PC-3 (cell line): ENCODE measurements at places on chromosomes 6 and 20. TPM values are rescaled to one million over a fixed set of nuclear protein-coding genes. Genes with fewer than 3 reads are reported as not detected.

SIRPD gene
- total RNA-seq = 0.18 and 0.23 TPM in 2 replicates

RAET1E gene
- 0.40 and 1.7 TPM in 2 replicates for total RNA-seq

SERAC1 gene
- 3.9 and 5.0 TPM in 2 replicates for total RNA-seq

ZHX3 gene
- 14.0 and 16.2 TPM in 2 replicates for total RNA-seq

KLC4 gene
- 17.5 and 18.5 TPM in 2 replicates for total RNA-seq

GABBR1 gene
- 5.5 and 7.0 TPM in 2 replicates for total RNA-seq

SLC35F1 gene
- total RNA-seq = not detected in 2 replicates

BPIFB2 gene
- not detected in 2 replicates for total RNA-seq

SCUBE3 gene
- total RNA-seq = 1.5 and 2.4 TPM in 2 replicates

CD24 gene
- total RNA-seq = 117 and 125 TPM in 2 replicates

PEX6 gene
- total RNA-seq = 35.9 and 40.8 TPM in 2 replicates

CTCFL gene
- total RNA-seq = not detected in 2 replicates

SH3BGRL2 gene
- total RNA-seq = 3.7 and 3.8 TPM in 2 replicates

TRAPPC3L gene
- total RNA-seq = not detected in 2 replicates

GSTA1 gene
- not detected in 2 replicates for total RNA-seq

RSPO3 gene
- not detected in 2 replicates for total RNA-seq

RPN2 gene
- total RNA-seq = 257 and 274 TPM in 2 replicates

RHAG gene
- not detected in 2 replicates for total RNA-seq

VGLL2 gene
- total RNA-seq = not detected in 2 replicates

SYTL3 gene
- 1.7 and 1.8 TPM in 2 replicates for total RNA-seq

KHDC1L gene
- 0.80 and 2.4 TPM in 2 replicates for total RNA-seq

PDYN gene
- not detected in 2 replicates for total RNA-seq

RNF182 gene
- total RNA-seq = 20.2 and 24.7 TPM in 2 replicates

ATP5F1E gene
- total RNA-seq = 47.1 and 58.5 TPM in 2 replicates

PCSK2 gene
- not detected in 2 replicates for total RNA-seq

GSTA3 gene
- not detected in 2 replicates for total RNA-seq

BPIFB4 gene
- not detected in 2 replicates for total RNA-seq

TCP11 gene
- 1.3 and 1.7 TPM in 2 replicates for total RNA-seq

C6orf52 gene
- 0.80 TPM in 1 of 2 replicates, not detected in the other for total RNA-seq

BMP2 gene
- total RNA-seq = 0.40 and 0.73 TPM in 2 replicates

SMOC2 gene
- total RNA-seq = not detected in 2 replicates

ZC3H12D gene
- not detected in 2 replicates for total RNA-seq

HLA-DOA gene
- total RNA-seq = not detected in 2 replicates

FBXO30 gene
- total RNA-seq = 2.5 and 3.1 TPM in 2 replicates

OSBPL2 gene
- total RNA-seq = 32.5 and 39.7 TPM in 2 replicates

NHLRC1 gene
- 0.81 and 1.3 TPM in 2 replicates for total RNA-seq

RSPH4A gene
- total RNA-seq = 0.04 TPM in 1 of 2 replicates, not detected in the other

TEAD3 gene
- 9.2 and 15.4 TPM in 2 replicates for total RNA-seq

FRS3 gene
- 3.9 and 4.3 TPM in 2 replicates for total RNA-seq

THBS2 gene
- 0.52 TPM in 1 of 2 replicates, not detected in the other for total RNA-seq

CALHM5 gene
- not detected in 2 replicates for total RNA-seq

HCRTR2 gene
- not detected in 2 replicates for total RNA-seq

IRAK1BP1 gene
- total RNA-seq = 1.8 and 3.4 TPM in 2 replicates

MPC1 gene
- total RNA-seq = 10.0 and 26.7 TPM in 2 replicates

ASIP gene
- not detected in 2 replicates for total RNA-seq

UTRN gene
- 49.0 and 58.3 TPM in 2 replicates for total RNA-seq

MYL9 gene
- 10.8 and 12.0 TPM in 2 replicates for total RNA-seq

CDH4 gene
- total RNA-seq = not detected in 2 replicates

NOX3 gene
- not detected in 2 replicates for total RNA-seq

CYP39A1 gene
- total RNA-seq = 0.66 and 1.2 TPM in 2 replicates

VSX1 gene
- total RNA-seq = not detected in 2 replicates

EPPIN gene
- total RNA-seq = not detected in 2 replicates
